Transverse colon (tissue), 4 donors: ENCODE measurements at places on chromosomes 12 and 14. TPM values are rescaled to one million over a fixed set of nuclear protein-coding genes. Genes with fewer than 3 reads are reported as not detected.

Gene C12orf50
- not detected for total RNA-seq

Gene KRT6C
- not detected for total RNA-seq

Gene MYF5
- not detected for total RNA-seq

Gene VDR
- 89.9 TPM for total RNA-seq

Gene RASSF9
- not detected for total RNA-seq

Gene C3AR1
- total RNA-seq: 9.4 TPM

Gene CHST11
- 24.9 TPM for total RNA-seq

Gene NANOG
- 0.41 TPM for total RNA-seq

Gene INHBC
- not detected for total RNA-seq

Gene EXD2
- total RNA-seq: 23.1 TPM

Gene GPR65
- total RNA-seq: not detected

Gene RALGAPA1
- 122 TPM for total RNA-seq

Gene PPP1R1A
- 3.3 TPM for total RNA-seq

Gene EPS8
- total RNA-seq: 180 TPM

Gene MYH7
- not detected for total RNA-seq
